ENCODE measurements at places on chromosomes 6 and 20. TPM values are rescaled to one million over a fixed set of nuclear protein-coding genes. Genes with fewer than 3 reads are reported as not detected.
A peak's percentile ranks its signal among the peaks of the same experiment; 100 is the strongest.

The PCMTD2 gene
- 37.8 TPM for total RNA-seq

The CST8 gene
- total RNA-seq: not detected

DNA sequence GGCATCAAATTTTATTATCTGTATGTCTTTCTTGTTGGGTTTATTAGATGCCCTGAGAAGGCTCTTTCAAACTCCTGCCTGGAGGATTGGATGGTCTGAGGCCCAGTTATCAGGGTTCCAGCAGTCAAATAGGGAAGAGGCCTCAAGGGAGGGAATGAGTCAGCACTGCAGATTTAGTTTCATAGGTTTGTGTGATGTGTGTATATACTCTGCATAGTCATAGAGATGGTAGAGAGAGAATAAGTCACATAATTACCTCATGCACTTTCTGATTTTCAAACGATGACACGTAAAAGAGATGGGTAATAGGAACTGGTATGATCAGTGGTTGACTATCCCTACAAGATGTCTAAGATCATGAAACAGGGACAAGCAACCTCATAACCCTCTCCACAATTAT is 82.1 kb downstream of the ADAT2 start:
- DNase-seq: peak; percentile 31
- no peak overlapping the region for H3K4me3 ChIP-seq
- H3K27me3 ChIP-seq: peaks cover 5% of the 10 kb centered on the region
- H3K36me3 ChIP-seq: no peaks in the 10 kb centered on the region

- peak; percentile 78 for DNase-seq
- no peaks in the 10 kb centered on the region for H3K27me3 ChIP-seq
- no peak overlapping the region for H3K27ac ChIP-seq
- peaks cover 11% of the 10 kb centered on the region for H3K36me3 ChIP-seq
- H3K4me1 ChIP-seq: no peaks in the 10 kb centered on the region
- H3K4me3 ChIP-seq: no peak overlapping the region
Observed at GRCh38 chr20:25294459-25295385, 46.8 kb downstream of the PYGB start.

DNA sequence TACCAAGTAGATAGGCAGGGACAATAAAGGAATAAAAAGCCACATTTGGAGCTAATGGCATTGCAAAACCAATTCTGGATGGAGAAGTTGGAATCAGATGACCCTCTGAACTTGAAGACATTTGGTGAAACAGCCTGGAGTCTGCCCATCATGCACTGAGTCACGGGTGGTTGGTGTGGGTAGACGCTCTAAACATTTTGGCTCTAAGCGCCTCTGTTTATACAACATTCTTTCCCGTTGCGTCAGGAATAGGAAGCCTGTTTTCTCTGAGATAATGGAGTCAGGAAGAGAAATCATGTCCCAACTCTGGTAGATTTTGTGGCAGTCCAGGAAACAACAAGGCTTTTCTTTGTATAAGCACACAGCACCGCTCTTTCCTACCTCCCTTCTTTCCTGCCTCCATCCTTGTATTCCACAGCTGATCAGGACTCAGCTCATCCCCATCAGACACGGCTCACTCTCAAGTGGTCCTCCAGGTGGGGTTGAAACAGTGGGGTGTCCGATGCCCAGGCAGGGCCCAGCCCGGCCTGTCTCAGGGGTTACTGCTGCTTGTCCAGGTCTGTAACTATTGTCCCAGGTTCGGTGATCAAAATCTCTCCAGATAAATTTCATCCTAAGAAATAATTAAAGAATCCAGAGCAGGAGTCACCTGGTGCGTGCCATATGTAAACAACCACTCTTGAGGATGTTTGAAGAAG is 12.1 kb upstream of the RAMACL start:
- H3K27ac ChIP-seq: no peak overlapping the region
- H3K4me1 ChIP-seq: no peaks in the 10 kb centered on the region
- DNase-seq: no peak
- H3K36me3 ChIP-seq: peaks cover 1% of the 10 kb centered on the region

DNA sequence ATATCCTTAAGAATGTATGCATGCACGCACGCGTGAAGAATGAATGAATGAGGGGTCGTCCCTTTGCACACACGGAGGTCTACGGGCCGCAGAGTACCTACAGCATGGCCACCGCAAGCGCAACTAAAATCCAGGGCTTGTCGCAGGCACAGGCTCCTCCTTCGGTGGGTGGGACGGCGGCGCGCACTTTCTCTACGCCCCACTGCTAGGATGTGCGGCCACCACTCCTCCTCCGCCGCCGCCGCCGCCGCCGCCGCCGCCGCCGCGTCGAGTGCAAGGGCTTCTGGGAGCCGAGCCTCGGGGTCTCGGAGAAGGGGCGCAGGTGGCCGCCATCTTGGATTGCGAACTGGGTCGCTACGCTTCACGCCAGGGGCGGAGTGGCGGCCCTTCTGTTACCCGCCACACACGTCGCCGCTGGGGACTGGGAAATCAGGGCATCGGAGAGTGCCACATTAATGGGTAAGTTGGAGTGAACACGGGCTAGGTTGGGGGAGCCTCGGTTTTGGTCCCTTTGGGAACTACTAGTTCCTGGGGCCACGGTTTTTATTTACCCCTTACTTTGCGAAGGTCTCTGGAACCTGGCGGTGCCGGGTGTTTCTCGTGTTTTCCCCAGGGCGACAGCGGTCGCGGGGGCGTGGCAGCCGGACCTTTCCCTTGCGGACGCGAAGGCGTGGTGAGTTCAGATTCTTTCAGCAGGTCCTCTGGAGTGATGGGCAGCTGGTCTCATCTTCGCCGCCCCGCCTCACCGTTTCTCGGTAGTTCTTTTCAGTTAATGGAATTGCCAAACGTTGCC is at the start of gene KPNA5:
TSS of gene KPNA5 (plus strand) at position 332 of the 793 bp plus-strand sequence. CDS start at position 456, 124 bp downstream.
- H3K27ac ChIP-seq: peak within 1 kb of the TSS; percentile 99
- H3K4me3 ChIP-seq: peak within 1 kb of the TSS; percentile 98
- no peaks in the 10 kb centered on the region for H3K27me3 ChIP-seq
- peaks cover 30% of the 10 kb centered on the region for H3K4me1 ChIP-seq

GRCh38 chr6:44042261-44042988 is 84.8 kb downstream of the MRPL14 start:
- H3K4me3 ChIP-seq: no peak overlapping the region
- DNase-seq: no peak
- no peak overlapping the region for H3K27ac ChIP-seq
- no peaks in the 10 kb centered on the region for H3K36me3 ChIP-seq

The C20orf96 gene
- total RNA-seq: 8.1 TPM

The PAK5 gene
- not detected for total RNA-seq

The ADGB gene
- total RNA-seq: not detected

DNA sequence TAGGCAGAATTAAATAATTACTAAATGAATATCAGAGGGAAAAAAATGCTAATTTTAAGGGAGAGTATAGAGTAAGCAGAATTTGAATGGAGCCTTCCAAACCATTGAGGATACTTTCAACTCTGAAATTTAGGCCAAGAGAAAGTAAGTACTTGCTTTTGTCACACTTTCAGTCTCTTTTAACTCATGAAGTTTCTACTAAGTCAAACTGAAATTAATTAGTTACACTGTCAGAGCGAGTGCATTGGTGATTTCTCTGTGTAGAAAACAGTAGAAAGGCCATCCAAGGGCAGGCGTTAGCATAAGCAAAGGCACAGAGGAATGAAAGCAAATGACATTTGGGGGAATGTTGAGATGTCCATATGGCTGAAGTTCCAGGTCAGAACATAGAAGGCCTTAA is 92.9 kb downstream of the PLEKHG1 start:
- no peaks in the 10 kb centered on the region for H3K36me3 ChIP-seq
- no peaks in the 10 kb centered on the region for H3K27me3 ChIP-seq
- no peak overlapping the region for H3K4me3 ChIP-seq
- H3K4me1 ChIP-seq: peaks cover 10% of the 10 kb centered on the region
- no peak overlapping the region for H3K27ac ChIP-seq

GRCh38 chr6:119463081-119463626 is 113.6 kb upstream of the MAN1A1 start:
- peak; percentile 40 for DNase-seq
- no peaks in the 10 kb centered on the region for H3K36me3 ChIP-seq
- H3K4me3 ChIP-seq: no peak overlapping the region

The CEP43 gene
- 20.0 TPM for total RNA-seq

DNA sequence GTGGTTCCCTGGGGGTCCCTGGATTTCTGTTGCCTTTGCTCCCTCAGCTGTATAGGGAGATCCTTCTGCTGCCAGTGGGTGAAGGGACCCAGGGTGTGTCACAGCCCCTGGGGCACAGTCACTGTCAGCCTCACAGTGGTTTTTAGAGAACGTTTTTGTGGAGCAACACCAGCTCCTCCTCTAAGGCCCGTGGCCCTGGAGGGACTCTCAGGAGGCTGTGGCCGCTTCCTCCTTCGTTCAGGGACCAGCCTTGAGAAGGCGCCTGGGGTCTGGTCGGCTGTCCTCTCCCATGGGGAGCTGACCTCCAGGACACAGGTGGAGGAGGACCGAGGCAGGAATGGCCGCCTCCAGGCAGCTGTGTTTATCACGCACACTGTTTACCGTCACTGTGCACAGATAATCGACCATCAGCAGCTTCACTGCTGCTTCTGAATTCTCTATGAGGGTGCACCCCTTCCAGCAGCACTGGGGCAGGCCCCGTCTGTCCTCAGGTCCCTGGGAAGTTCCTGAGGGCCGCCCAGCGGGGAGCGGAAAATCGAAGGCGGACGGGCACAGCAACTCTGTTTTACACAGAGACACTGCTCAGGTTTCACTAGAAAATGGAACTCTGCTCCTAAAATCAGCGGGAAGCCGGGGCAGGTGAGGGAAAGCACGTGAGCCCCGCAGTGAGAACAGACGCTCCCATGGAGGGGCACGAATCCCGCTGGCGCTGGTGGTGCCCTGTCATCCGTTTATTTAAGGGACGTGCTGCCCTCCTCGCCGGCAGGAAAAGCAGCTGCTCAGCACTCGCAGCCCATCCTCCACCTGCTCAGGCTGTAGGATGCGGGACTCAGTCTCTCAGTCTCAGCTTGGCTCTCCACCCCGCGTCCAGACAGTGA is 10.4 kb upstream of the FRMD1 start:
- H3K27me3 ChIP-seq: no peaks in the 10 kb centered on the region
- no peak overlapping the region for H3K4me3 ChIP-seq
- no peaks in the 10 kb centered on the region for H3K4me1 ChIP-seq
- DNase-seq: no peak
- no peak overlapping the region for H3K27ac ChIP-seq

DNA sequence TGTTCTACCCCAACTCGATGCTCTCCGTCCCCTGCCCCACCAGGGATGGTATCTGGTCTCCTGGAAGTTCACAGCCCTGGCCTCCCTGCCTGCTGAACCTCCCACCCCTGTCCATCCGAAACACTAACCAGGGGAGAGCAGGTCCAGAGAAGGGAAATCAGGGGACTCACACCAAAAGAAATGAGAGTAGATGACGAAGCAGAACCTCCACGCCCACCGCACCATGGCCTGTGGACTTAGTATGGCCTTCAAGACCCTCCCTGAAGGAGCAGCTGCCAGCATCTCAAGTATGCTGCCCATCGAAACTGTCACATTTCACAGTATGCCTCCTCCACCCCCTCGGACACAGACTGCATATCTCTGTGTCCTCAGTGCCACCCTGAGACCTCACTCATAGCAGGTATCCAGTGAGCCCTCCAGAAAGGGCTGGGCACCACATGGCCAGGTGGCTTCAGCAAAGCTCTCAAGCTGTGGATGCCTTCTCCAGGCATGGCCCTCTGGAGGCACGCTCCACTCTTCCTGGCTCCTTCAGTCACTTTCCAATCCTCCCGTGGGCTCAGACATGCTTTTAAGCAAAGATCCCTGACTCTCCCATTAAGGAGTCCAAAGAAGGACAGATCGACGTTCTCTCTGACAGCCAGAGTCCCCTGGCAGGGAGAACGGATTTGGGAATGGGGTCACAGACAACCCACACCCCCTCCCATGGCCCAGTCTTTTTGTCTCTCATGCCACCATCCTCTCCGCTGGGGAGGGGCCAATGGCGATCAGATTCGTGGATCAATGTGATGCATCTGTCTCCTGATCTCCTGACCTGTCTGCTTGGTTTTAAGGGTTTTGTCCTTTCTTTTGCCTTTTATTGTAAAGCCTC is 158.4 kb downstream of the ANKRD60 start:
- no peak overlapping the region for H3K27ac ChIP-seq
- peaks cover 14% of the 10 kb centered on the region for H3K27me3 ChIP-seq
- no peak for DNase-seq
- H3K36me3 ChIP-seq: no peaks in the 10 kb centered on the region
- no peak overlapping the region for H3K4me3 ChIP-seq
- peaks cover 2% of the 10 kb centered on the region for H3K4me1 ChIP-seq

DNA sequence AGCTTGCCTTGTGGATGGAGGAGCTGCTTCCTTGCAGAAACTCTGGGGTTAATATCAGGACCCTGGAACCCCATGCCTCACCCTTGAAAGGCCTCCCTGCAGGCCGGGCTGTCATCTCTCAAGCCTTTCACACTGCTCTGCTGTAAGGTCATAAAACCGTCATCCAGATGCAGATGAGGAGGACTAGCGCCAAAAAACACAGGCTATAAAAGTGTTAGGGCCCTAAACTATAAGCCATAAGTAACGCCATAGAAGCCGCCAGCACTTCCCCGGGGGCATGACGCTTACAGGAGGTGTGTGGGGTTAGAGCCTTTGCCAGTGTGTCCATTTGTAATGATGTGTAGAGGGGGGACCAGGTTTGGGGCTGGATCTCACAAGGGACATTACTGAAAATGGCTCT is 47.6 kb downstream of the CDH4 start:
- no peak for DNase-seq
- H3K27ac ChIP-seq: no peak overlapping the region
- H3K4me1 ChIP-seq: no peaks in the 10 kb centered on the region
- H3K36me3 ChIP-seq: no peaks in the 10 kb centered on the region

DNA sequence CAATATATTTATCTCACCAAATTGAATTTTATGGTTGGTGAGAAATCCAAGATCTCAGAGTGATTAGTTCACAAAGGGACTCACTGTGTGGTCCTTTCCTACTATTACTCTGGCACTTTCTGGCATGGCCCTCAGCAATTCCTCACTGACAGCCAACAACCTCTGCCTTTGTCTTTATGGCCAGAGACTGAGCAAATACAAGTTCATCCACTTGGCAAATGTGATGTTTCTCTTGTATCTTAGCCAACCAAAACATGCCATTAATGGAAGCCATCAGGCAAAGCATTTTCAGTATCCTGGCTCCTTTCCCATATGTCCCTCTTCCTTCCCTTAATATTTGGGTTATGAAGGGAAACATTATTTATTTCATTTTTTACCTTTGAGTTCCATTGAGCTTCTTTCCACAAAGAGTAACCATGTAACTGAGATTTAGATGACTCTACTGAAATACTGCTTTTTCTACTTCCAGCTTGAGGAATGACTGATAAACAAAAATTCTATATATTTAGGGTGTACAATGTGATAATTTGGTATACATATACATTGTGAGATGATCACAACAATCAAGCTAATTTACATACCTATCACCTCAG is 30.8 kb upstream of the SMLR1 start:
- peaks cover 2% of the 10 kb centered on the region for H3K27me3 ChIP-seq
- H3K4me3 ChIP-seq: no peak overlapping the region
- H3K27ac ChIP-seq: no peak overlapping the region
- H3K4me1 ChIP-seq: peaks cover 6% of the 10 kb centered on the region

- H3K4me3 ChIP-seq: peak overlapping the region; percentile 75
- H3K36me3 ChIP-seq: no peaks in the 10 kb centered on the region
- peaks cover 18% of the 10 kb centered on the region for H3K4me1 ChIP-seq
- peaks cover 23% of the 10 kb centered on the region for H3K27me3 ChIP-seq
- DNase-seq: peak; percentile 41
Observed at GRCh38 chr6:121436960-121437850, 1.8 kb downstream of the GJA1 start.

Measured in activated CD4-positive, alpha-beta T cell treated with anti-CD3 and anti-CD28 coated beads for 36 hours (primary cell).